ENCODE measurements at places on chromosomes 5 and 9.

GRCh38 chr9:137482094-137482781, 23.1 kb upstream of the NSMF start:
- no peak for DNase-seq

GRCh38 chr5:82789095-82789494, 288.1 kb downstream of the TMEM167A start:
- no peak for DNase-seq

GRCh38 chr9:127020036-127020801, 102.2 kb downstream of the ANGPTL2 start:
- no peak for DNase-seq

- DNase-seq = no peak
These were observed 1791.1 kb downstream of the MAT2B start for GRCh38 chr5:165296401-165297130.

DNA sequence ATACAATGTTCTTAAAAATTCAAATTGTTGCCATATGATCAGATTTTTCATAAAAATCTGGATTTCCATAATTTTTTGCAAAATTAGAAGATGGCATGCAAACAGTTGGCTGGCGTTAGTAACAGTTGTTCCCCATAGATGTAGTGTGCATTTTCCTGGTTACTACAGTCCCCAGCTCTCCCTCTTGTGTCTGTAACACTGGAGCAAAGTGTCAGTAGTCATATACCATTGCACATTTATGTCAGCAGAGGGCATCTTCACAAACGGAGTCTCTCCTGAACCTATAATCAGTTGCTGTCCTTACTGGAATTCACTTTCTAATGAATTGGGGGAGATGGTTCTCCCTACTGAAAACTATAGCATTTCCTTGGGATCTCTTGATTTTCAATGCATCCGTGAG, 44.7 kb upstream of the DMAC1 start:
- no peak for DNase-seq

DNA sequence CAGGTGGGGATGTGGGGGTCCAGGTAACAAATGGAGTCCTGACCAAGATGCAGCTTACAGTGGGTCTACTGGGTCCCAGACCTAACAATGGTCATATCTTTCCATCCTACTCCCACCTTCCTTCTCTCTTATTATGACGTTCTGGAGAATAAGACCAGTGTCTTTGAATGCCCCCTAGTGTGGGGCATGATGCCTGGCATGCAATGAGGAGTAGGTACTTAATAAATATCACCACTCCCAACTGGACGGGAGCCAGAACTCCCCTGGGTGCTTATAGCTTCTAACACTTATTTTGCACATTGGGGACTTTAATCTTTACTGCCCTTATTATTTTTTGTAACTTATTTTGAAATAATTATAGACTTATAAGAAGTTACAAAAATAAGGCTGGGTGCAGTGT, 98.2 kb downstream of the NDFIP1 start:
- DNase-seq = no peak

DNA sequence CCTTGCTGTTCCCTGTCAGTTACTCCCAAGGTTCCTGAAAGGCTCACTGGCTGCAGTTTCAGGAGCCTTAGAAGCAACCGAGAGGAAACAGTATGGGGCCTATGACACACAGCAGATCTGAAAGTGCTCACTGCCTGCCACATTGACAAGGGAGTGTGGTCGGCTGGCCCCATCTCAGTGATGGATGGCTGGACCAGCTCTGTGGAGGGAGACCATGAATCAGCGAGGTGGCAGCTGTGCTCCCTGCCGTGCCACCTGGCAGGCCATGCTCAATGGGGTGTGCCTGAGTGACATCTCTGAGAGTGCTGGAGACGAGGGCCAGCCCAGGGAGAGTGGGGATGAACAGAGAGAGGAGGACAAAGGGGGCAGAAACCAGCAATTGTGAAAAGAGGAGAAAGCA, 49.1 kb downstream of the DOCK2 start:
- no peak for DNase-seq

DNA sequence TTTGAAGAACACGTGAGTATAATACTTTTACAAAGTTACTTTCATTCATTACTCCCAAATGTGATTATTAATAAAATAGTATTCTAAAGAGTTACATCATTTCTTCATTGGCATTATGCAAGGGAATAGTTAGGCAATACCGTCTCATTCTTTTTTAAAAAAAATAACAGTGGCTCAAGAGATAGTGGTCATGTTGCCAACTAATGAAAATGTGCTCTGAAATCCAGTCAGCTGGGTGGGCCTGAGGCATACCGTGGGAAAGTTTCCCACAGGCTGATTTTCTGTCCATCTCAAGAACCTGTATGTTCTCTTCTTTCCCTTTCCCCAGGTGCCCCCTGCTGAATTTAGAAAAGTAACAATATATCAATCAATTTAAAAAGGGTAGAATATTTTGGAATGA, 40.8 kb upstream of the ROPN1L start:
- DNase-seq = no peak

GRCh38 chr9:83509402-83509801, 28.8 kb downstream of the FRMD3 start:
- no peak for DNase-seq

- no peak for DNase-seq
These were observed 20.6 kb upstream of the PSIP1 start for GRCh38 chr9:15531380-15531779.

DNA sequence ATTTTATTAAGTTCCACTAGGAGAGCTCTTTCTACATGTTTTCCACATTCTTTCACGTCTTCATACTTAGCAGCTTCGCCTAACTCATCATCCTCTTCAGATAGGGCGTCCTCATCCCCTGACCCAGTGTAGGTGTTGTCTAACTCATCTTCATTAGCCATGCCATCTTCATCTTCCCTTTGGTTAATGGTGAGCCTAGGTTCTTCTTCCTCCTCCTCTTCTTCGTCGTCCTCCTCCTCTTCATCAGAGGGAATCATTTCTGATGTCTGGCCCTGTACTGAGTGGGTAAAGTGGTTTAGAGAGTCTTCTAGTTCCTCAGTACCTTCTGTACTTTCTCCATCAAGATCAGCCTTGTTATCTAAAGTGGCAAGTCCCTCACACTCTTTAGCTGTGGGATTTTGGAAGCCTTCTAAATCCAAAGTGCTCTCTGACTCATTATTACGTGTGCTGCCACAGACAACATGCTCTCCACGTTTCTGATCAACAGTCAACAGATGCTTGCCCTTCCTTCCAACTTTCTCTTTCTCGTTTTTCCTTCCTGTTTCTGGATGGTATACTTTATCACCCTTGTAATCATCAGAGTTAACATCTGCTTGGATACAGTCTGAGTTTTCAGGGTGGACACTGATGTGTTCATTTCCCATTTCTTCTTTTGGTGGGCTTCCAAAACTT, 31.1 kb downstream of the TUT7 start:
- DNase-seq = no peak

GRCh38 chr9:98031935-98032334, 24.6 kb upstream of the NANS start:
- DNase-seq = no peak

- no peak for DNase-seq
These were observed 78.4 kb downstream of the INSYN2B start for GRCh38 chr5:169901896-169902295.

- DNase-seq = no peak
These were observed 79.5 kb downstream of the SREK1 start for GRCh38 chr5:66223637-66224036.

DNA sequence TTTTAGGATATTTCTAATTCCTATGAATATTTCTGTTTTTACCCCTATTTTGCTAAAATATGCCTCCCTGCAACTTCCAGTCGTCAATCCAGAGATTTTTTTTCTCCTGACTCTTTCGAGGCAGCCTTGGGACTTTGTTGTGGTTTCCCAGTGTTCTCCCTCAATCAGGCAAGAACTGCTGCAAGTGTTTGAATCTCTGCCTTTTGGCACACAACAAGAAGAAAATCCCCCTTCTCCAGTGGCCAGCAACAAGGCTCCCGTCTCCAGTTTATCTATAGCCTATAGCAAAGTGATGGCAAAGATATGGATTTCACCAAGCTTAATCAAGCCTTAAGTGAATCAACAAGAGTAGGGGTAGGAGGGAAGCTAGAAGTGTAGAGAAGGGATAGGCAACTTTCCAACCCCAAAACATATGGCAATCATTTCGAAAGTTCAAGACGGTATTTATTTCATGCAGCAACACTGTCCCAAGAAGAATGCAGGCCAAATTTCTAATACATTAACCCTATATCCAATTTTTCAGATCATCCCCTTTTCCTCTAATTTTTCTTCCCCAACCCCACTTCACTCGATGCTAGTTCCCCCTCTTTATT, 37.7 kb upstream of the PAPPA start:
- DNase-seq = no peak

DNA sequence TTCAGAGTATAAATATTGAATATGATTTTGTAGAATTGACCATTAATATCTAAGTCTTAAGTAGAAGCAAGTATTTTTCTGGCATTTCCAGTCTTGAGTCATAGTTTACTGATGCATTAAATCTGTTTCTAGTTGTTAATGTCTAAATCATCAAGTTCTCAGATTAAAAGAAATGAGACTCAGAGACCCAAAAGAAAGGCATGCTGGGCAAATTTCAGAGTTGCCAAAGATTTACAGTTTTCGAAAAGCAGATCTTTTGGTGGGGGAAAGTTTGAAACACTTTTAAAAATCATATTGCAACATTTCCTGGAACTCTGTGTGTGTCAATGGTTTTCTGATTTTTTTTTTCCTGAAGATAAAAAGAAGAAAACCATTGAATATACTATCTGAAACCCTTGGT, 60.9 kb downstream of the ANKRD55 start:
- no peak for DNase-seq

DNA sequence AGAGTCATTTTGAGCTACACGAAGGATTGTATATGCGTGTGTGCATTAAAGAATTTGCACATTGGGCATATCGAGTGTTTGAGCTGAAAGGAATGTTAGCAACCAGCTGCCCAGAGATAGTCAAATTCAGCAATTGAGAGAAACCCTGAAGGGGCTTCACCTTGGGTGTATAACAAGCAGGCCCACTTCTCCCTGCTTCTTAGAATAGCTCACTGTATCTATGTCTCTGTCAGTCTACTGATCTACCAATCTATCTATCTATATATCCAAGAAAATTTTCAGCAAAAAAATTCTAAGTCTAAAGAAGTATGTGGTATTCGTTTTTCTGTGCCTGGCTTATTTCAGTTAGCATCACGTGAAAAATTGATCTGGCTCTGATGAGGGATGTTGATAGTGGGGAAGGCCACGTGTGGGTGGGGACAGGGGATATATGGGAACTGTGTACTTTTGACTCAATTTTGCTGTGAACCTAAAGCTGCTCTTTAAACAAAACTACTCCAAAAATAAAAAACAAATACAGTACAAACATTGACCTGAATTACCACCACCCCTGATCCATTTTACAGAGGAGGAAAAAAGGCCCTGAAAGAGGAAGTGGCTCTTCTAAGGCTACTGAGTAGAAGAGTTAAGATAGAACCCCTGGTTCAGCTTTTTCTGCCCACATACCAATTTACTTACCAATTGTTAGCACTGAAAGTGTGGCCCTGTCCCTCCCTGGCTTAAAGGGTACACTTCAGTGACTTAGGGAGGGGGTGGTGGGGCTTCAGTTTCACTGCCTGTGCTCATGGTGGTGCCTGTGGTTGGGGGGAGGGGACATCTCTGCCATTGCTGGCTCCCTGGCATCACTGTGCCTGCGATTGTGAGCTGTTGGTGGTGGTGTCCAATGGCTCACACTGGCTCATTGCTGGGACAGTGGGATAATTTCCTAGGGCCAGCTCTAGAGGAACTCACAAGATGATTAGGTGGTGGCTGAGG, 141.8 kb downstream of the DOCK2 start:
- DNase-seq = no peak

GRCh38 chr5:147081311-147081764, 153.5 kb upstream of the STK32A start:
- no peak for DNase-seq

- DNase-seq = no peak
These were observed 397.5 kb downstream of the IRX2 start for GRCh38 chr5:2353871-2354440.

DNA sequence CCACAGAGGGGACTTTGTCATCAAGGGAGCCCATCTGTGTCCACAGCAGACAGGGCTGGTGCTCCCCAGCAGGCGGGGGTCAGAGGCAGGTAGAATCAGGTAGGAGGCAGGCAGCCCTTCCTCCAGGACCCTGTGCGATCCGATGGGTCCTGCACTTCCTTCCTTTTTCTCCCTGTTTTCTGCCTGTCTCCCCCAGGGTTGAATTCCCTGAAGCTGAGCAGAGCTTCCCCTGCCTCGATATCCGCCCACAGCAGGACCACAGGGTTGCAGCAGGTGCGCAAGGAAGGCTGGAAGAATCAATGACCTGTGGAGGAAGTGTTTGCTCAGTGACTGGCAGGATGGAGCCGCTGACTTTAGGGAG, 69.2 kb downstream of the MRPL36 start:
- DNase-seq = no peak

- no peak for DNase-seq
These were observed 29.7 kb upstream of the CER1 start for GRCh38 chr9:14752271-14752670.

DNA sequence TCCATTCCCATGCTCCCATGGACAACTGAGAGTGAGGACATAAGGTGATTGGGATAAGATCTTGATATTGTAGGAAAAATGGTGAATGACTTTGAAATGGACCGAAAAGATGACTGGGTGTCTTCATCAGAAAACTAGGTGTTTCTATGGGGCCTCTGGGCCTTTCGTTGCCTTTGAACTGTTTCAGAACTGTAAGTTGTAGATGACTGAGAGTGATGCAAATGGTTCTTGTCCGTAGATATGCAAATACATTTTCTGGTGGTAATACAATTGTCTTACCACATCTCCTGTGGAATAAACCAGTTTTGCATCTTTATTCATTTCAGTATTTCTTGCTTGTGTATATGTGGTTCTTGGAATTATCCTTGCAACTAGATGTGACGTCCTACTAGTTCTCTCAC, 16.0 kb upstream of the TEX48 start:
- no peak for DNase-seq

- DNase-seq = no peak
These were observed 218.1 kb upstream of the CD180 start for GRCh38 chr5:67414712-67415111.

DNA sequence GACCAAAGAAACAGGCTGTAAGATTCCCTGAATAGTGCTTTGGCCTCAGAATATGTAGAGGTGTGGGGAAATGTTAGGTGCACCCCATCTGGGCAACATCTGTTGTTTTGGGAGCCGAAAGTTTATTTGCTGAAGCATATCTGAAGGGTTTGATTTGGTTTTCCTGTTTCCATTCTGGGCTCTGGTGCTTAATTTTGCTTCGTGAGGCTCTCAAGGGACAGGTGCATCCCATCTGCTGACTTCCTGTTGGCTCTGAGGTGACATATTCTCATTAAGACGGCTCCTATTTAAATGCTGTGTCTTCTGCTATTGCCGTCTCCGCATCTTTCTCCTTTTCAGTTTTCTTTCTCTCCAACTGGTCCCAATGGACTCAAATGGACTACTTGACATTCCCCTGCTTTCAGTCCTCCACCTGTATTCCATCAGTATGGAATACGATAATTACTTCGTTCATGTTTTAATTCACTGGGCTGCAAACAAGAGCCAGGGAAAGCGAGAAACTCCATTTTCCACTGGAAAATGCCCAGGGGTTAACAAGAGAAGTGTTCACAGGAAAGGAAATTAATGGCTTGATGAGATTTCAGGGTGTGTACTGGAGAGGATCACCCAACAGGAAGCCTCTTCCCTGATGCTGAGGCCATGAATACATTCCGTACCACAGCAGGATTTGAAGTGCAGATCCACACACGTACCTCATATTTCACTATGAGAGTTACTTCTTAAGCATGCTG, 104.0 kb downstream of the MTX3 start:
- no peak for DNase-seq

Measured in stimulated activated CD4-positive, alpha-beta T cell treated with anti-CD3 and anti-CD28 coated beads, Interleukin-1b, Interleukin-23, amount 100 ng/mL, for 1 hour (primary cell).